ENCODE measurements at places on chromosomes 5 and 9.

- no peak for DNase-seq
These were observed 239.9 kb upstream of the TNC start for GRCh38 chr9:115357821-115358220.

DNA sequence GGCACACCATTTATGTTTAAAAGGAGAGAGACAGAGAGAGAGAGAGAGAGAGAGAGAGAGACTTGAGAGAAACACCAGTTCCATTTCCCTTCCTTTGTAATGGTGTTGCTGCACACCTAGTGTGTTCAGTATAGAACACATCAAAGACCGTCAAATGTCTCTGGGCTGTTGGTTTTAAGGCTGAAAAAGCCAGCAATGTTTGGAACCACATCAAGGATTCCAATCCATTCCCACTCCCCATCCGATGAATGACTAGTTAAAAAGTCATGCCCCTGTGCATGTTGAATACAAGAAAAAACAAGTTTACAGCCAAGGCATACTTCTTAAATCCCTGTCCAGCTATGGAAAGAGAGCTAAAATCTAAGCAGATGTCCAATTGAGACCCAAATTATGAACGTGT is 83.0 kb upstream of the IFNE start:
- DNase-seq = no peak

- DNase-seq = no peak
These were observed 34.4 kb downstream of the GLRA1 start for GRCh38 chr5:151890299-151890698.

DNA sequence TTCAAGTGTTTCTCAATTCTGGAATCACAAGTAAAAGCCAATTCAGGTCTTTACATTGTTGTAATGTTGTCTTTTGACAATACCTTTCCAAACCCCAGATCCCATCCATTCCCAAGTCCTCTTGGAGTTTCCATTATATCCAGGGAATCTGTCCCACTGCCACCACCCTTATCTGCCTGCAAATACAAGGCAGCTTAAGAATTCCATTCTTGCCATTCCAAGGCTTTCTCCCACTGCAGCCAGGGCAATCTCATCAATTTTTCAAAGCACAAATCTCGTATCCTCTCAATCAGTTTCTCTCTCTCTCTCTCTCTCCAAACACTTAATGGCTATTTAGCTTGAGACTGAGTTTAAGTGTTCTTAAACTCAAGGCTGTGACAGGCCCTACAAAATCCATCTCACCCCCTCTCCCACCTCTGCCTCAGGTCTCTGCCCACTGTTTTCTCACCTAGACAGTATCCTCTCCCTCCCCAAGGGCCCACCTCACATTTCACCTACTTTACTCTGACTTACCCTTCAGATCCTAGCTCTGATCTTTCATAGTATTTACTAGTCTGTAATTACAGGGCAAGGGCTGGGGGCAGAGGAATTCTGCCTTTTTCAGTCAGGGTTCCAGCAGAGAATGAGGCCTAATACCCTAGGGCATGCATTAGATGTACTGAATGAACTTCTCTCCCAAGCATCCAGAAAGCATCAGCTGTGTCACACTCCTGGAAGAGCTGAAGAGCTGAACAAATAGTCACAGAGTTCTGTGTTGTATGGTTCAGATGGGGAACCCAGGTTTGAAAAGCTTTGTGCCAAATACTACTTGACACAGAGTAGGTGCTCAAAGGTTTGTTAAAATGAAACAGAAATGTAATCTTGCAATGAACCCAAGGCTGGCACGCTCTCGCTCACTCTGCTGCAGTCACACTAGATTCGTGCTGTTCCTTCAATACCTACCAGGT is 46.0 kb downstream of the RAPGEF1 start:
- DNase-seq = no peak

- DNase-seq = no peak
These were observed 13.8 kb downstream of the PSD2 start for GRCh38 chr5:139809331-139809810.

DNA sequence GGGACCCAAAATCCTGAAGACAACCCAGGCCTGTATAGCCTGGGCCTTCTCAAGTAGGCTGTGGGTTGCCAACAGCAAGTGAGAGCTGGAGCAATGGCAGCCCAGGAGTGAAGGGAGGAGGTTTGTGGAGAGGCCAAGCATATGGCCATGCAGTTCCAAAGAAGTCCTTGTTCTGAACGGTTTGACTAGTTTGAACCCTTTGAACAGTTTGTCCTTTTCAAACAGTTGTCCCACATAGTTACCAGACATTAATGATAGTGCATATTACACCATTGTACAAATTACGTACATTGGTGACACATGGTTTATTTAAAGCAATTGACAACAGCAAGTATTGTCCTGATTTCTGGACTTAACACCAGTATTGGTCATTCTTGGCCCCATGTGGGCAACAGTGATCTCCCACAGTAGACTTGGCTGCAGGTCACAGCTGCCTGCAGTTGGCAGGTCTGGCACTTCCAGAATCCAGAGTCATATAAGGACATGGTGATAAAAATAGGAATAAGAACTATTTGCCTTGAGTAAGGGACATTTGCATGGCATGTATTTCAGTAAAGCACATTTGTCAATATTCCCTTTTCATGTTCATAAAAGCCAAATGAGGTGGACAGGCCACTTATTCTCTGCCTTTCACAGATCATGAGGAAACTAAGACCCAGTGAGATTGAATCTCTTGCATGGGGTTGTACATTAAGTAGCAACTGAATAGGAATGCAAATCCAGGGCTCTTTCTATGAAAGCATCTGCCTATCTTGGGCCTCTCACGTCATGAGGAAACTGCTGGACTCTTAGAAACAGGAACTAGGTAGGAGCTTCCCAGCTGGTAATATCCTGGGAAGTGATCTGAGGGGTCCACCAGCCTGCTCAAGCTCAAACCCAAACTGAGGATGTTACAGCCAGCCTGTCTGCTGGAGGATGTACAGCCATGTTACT is 30.3 kb downstream of the SLC25A48 start:
- DNase-seq = no peak

- DNase-seq = no peak
These were observed 400.3 kb downstream of the ZSWIM6 start for GRCh38 chr5:61732369-61732768.

- DNase-seq = no peak
These were observed 64.4 kb downstream of the GALNT10 start for GRCh38 chr5:154254896-154255295.

DNA sequence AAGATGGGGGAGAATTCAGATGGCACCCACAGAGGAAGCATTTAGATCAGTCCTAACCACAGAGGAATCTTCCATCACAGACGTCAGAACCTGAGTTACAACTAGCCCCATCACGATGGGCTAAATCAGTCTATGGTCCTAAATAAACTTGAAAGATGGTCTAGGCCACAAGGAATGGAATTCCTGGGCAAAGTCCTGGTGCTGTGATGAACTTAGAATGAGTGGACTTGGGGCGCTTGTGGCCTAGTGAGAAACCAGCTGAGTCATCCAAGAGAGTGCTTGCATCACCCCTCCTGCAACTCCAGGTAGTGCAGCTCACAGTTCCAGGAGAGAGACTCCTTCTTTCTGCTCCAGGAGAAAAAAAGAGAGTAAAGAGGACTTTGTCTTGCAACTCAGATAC is 722.9 kb upstream of the RGMB start:
- DNase-seq = no peak

- no peak for DNase-seq
These were observed 140.2 kb downstream of the DENND1A start for GRCh38 chr9:123789554-123790292.

DNA sequence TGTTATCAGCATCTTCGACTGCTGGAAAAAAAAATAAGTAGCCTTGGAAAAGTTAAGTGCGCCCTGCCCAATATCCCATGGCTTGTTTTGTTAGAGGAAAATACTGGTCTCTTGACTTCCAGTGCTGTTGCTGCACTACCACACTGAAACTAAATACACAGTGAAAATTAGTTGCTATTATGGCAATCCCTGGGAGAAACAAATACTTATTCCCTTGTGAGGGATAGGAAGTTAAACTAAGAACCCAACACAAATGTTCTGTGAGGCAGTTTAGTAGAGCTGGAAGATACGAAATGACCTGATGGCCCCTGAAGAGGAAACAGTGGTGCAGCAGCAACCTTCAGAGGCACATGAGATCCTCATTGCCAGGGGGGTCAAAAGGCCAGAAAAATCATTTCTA is 164.0 kb downstream of the ARL15 start:
- no peak for DNase-seq

DNA sequence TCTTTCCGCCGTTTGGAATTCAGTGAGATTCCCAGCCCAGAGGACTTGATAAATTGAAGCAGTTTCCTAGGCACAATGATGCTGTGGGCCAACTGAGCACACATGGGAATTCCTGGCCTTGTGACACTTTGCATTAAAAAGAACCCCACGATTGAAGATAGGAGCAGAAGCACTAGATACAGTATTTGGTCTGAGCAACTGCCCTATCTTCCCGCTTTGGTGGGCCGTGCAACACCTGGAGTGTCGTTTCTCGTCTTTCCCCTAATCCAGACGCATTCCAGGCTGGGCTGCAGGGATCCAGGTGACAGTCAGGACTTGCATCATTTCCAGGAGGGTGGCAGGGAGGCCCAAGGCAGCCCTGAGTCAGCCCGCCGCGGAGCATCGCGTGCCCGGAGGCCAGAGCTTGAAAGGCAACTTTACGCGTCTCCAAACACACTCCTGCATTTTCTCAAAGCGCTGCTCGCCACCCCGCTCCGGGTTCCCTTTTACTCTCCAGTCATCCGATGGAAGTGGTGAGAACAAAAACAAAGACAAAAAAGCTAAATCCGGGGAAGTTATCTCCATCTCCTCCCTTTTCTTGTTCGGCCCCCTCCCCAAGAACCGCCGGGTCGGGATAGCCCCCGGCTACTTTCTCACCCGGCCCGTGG is 753 bp upstream of the STC2 start:
- DNase-seq = no peak

DNA sequence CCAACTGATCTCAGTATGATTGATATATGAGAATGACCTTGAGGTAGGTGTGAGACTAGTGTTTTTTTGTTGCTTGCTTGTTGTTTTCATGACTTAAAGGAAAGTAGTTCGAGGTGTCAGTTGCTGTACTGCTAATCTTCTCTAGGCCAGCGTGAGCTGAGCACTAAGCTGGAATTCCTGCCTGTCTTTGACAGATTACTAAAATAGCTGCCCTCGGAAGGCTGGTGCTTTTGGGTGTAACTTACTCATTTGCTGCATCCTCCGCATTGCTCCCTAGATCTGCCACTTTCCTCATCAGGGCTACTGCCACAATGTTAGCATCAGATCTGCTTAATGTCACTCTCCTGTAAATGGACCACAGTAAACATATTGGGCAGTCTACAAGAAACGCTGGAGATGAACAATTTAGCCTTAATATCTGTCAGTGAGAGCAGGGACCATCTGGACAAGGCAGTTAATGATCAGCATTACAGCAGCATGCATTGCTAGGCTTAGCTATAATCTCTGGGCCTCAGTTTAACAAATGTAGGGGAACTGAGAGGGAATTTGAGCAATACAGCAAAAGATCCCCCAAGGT is 106.6 kb upstream of the CDH6 start:
- DNase-seq = no peak

DNA sequence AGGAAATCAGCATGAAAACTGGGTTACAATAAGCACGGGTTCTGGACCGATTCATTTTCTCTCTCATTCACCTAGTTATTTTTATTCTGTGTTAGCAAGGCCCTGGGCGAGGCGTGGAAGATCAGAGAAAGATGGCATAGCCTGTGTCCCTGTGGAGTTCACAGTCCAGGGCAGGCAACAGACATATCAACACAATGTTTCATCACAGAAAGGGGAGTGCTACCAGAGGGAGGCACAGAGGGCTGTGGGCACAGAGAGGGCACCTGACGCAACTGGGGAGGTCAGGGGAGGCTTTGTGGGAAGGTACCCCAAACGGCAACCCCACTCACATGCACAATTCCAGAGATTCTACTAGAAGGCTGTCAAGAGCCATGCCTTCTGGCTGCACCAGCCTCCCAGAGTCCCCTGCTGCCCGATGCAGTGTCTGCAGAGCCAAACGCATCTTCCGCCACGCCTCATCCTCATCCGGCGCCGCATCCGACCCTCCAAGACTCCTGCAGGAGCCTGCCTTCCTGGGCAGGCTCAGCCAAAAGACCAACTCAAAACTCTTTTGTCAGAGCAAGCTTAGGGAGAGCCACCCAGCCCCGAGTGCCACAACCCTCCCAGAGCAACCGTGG is 1.4 kb downstream of the FAM193B start:
- DNase-seq = no peak

GRCh38 chr5:142110988-142111687 is 2.6 kb downstream of the NDFIP1 start:
- DNase-seq = no peak

GRCh38 chr5:163506095-163506457 is 657 bp downstream of the MAT2B start:
- no peak for DNase-seq

DNA sequence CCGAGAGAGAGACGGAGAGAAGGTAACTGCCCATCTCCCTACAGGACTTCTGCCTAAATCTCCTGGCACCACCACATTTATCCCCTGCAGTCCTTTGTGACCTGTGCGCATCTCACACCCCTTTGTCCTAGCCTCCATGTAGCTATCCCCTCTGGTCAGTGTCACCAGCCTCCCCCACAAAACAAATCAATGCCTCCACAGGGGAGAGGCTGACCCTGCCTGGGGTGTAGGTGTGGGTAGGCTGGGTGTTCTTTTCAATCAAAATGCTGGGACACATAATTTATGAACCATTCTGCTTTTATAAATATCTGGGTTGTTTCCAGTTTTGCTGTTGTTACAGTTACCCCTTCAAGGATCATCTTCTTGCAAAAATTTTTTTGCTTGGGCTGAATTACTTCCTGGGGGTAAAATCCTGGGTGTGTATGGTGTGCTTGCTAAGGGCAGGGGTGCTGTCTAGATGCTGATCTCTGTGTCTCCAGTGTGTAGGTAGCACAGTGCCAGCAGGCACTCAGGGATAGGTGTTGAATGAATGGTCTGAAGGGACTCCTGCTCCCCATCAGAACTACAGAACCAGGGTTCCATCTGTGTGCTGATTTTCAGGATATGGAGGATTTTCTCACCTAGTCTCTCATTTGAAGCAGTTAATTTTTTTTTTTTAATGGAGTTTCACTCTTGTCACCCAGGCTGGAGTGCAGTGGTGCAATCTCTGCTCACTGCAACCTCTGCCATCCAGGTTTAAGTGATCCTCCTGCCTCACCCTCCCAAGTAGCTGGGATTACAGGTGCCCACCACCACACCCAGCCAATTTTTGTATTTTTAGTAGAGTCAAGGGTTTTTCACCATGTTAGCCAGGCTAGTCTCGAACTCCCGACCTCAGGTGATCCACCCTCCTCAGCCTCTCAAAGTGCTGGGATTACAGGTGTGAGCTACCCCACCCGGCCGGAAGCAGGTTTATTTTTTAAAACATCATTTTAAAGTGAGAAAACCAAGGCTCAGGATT is at the start of gene GARIN3:
Gene GARIN3 (minus strand): TSS at position 51 of the 1,000 bp plus-strand sequence. CDS start 96 bp downstream, outside the sequence.
- DNase-seq = no peak

DNA sequence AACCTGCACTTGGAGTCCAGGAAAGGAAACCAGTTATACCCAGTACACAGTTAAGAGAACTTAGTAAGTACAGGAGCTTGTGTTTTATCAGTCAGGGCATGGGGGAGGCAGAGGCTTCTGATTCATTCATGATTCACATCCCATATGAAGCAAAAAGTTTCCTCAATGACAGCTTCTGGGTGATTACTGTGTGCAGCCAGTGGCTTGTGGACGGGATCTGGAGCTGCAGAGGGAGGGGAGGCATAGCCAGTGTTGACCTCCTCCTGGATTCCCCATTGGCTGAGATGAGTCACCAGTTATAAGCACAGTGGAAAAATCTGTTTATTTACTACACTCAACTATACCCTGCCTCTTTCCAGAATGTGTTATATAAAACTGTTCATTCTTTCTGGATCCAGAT is 17.7 kb downstream of the IL31RA start:
- DNase-seq = peak; percentile 14

All from stimulated activated CD4-positive, alpha-beta T cell treated with anti-CD3 and anti-CD28 coated beads, Interleukin-1b, Interleukin-23, amount 100 ng/mL, for 4 hours (primary cell).